Thoracic aorta endothelial cell (primary cell): ENCODE measurements at places on chromosomes 5 and 9. TPM values are rescaled to one million over a fixed set of nuclear protein-coding genes. Genes with fewer than 3 reads are reported as not detected.

The RHOBTB3 gene
- total RNA-seq = 111 and 213 TPM in 2 replicates

The KLHL3 gene
- total RNA-seq = 18.3 and 29.7 TPM in 2 replicates

The GMCL2 gene
- not detected in 2 replicates for total RNA-seq

The ENDOG gene
- 18.3 and 20.5 TPM in 2 replicates for total RNA-seq

The MEGF10 gene
- total RNA-seq = 0.14 and 0.93 TPM in 2 replicates

The DNAH5 gene
- 0.13 and 0.36 TPM in 2 replicates for total RNA-seq

The SIL1 gene
- total RNA-seq = 28.6 and 28.7 TPM in 2 replicates

The PCDHGC5 gene
- total RNA-seq = 1.1 and 1.3 TPM in 2 replicates

The CNTNAP3 gene
- total RNA-seq = 52.6 and 90.7 TPM in 2 replicates

The PRR7 gene
- total RNA-seq = 8.9 and 11.9 TPM in 2 replicates
